CD4-positive, alpha-beta T cell treated with Interleukin-10 for 1 hour (primary cell): ENCODE measurements at places on chromosomes 11 and 22.

DNA sequence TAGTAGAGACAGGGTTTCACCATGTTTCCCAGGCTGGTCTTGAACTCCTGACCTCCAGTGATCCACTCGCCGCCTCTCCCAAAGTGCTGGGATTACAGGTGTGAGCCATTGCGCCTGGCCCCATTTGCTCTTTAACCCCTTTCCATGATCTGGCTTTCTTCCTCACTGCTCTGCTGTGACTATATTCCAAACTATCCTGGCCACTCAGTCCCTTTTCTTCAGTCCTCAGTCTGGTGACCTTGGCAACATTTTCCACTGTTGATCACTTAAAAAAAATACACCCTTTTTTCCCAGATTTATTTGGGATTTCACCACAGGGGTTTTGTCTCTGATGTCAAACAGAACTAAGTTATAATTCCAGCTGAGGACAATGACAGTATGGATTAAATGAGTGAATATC, 24.5 kb downstream of the MMP20 start:
- DNase-seq, result no peak

DNA sequence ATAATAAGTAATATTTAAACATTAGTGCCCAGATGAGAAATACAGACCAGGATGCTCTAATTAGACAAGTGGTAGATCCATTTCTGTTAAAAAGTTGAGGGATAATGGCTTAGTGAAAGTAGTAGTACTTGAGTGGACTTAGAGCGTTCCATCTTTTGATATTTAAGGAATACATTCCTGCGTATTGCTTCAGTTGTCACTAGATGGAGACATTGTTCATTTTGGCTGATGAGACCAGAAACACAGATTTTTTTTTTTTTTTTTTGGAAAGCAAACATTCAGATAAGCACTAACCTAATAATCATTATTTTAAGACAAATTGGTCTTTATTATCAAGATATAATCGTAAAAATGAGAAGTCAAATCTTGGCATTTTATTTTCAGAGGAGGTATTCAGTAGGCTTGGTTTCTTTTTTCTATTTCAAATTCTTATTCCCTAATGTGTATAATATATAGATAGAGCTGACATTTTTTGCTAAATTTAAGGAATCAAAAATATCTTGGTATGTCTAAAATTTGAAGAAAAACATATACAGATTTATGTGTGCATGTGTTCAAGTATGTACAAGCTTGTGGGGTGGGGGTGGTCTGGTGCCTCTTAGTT, 92.9 kb downstream of the DYNC2H1 start:
- DNase-seq, result no peak

GRCh38 chr22:36838119-36839030, 21.5 kb upstream of the PVALB start:
- DNase-seq, result no peak

DNA sequence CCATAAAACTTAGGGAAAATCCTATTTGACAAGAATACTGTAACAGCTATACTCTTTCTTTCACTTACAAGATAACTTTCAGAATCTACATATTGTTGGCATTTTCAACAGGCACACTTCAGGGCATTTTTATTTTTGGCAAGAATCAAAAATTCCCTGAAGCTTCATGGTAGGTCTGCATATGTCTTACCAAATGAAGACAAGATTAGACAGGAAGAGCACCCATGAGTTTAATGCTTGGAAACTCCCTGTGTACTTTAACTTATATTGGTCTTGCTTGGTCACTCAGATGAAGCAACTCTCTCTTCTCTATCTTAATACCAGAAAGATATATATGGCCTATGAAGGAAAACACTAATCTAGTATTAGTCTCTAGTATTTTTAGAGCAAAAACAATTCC, 137.7 kb downstream of the ATG16L2 start:
- DNase-seq, result no peak

- DNase-seq, result no peak
Measured at GRCh38 chr11:13942378-13942777, 20.1 kb upstream of the SPON1 start.

GRCh38 chr11:105297463-105297862, 157.9 kb upstream of the CARD18 start:
- DNase-seq, result no peak

GRCh38 chr11:1751531-1751921, 1.1 kb upstream of the IFITM10 start:
- DNase-seq, result no peak

GRCh38 chr11:46832511-46833214, 13.4 kb downstream of the CKAP5 start:
- DNase-seq, result no peak

DNA sequence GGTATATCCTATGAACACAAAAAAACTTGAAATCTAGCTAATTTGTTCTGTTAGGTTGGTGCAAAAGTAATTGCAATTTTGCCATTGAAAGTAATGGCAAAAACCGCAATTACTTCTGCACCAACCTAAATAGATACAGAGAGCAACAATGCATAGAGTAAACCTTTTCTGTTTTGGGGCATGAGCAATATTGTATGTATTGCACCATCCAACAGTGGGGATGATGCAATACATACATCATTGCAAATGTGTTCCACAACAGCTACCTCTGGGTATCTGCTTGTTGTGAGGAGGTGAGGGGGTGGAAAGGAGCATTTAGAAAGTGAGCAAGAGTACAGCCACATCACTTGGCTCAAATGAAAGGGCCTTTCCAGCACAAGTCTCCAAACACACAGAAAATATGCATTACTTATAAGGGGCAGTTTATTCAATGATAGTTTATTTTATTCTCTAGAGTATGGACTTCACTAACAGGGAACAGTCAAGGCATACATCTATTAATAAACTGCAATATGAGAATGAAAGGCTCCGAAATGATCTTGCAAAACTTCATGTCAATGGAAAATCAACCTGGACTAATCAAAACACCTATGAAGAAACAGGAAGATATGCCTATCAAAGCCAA, 77.3 kb downstream of the DEUP1 start:
- no peak for DNase-seq

- DNase-seq, result no peak
Measured at GRCh38 chr11:65246506-65246905, 15.3 kb upstream of the POLA2 start.

DNA sequence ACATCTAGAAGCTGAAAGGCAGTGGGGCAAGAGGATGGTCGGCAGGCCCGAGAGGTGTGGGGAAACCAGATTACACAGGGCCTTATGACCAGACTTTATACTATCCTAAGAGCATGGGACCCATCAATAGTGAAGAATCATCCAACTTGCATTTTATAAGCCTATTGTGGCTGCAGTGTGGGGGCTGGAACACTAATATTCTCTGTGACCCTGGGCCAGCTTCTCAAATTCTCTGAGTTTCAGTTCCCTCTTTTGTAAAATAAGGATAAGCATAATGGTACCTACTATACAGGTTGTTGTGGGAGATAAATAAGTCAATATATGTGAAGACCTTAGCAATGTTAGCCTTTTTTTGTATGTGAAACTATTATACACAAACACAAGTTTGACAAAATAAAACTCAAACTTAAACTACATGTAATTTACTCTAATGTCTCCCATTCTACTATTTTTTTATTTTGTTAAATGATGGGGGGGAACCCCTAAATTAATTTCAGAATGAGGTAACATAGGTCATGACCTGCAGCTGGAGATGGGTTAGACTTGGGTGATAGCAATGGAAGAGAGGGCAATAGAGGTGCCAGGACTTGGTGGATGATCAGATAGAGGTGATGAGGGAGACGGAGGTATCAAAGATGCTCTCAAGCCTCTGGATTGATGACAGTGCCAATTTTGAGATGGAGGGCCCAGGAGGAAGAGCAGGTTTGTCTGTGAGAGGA, 30.1 kb downstream of the SMCO4 start:
- DNase-seq, result no peak

- no peak for DNase-seq
Measured at GRCh38 chr11:120335556-120335907, 681 bp upstream of the ARHGEF12 start.
